ENCODE measurements at places on chromosomes 5 and 9. TPM values are rescaled to one million over a fixed set of nuclear protein-coding genes. Genes with fewer than 3 reads are reported as not detected.

Gene NSA2
- total RNA-seq: 50.8 TPM

- DNase-seq: no peak
Measured at GRCh38 chr5:112687306-112687705, 50.4 kb upstream of the APC start.

DNA sequence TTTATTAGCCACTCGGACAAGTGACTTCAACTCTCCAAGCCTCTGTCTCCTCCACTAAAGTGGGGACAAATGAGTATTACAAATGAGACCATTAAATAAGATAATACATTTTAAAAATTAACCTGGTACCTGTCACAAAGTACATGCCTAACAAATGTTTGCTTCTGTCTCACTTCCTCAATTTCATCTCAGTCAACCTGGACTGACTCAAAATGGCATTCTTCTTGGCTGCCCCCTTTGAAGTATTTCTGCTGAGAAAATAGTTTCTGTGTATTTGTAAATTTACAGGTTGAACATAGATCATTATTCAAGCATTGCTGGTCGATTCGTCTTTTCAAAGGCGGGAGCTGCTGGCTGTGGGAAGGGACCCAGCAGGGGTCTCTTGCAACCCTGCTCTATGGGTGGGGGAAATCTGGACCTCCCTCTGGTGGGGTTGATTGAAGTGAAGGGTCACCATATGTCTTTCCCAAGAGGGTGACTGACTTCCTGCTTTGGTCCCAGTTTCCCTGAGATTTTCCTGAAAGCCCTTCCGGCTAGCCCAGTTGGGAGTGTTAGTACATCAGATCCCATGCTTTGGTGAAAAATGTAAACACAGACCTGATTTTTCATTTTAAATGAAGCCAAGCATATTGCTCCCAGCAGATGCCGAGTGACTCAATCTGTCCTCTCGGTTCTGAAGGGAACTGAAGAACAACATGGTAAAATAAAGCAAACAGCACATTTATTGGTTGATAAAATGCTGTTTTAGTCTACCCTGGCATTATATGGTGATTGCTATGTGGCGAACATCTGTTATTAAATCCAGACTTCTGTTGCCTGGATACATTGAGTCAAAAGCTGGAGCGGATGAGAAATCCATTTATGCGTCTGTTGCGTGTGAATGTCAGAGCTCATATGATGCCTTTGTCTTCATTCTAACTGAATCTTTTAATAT is 73.0 kb downstream of the KCNIP1 start:
- no peak for DNase-seq

GRCh38 chr9:115024925-115025535 is 92.9 kb downstream of the TNC start:
- no peak for DNase-seq

GRCh38 chr5:176625966-176626875 is 4.1 kb downstream of the SNCB start:
- no peak for DNase-seq

Gene FOXD4L3
- total RNA-seq: not detected

DNA sequence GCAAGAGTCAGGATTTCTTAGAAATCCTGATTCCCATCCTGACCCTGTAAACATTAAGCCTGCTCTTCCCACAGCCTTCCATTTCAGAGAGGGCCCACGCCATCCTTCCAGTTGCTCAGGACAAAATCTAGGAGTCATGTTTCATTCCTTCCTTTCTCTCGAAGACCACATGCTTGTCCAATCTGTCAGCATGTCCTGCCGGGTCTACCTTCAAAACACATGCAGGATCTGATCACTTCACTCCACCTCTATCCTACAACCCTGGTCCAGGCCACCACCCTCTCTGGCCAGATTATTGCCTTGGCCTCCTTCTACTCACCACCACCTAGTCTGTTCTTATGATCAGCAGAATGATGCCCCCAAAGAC is 79.8 kb downstream of the C5orf15 start:
- DNase-seq: peak; percentile 29

Gene IL3
- not detected for total RNA-seq

- no peak for DNase-seq
Measured at GRCh38 chr5:60672693-60673264, 27.2 kb downstream of the DEPDC1B start.

- DNase-seq: no peak
Measured at GRCh38 chr5:173291722-173292658, 36.2 kb downstream of the STC2 start.

Gene KCNIP1
- total RNA-seq: 2.7 TPM

DNA sequence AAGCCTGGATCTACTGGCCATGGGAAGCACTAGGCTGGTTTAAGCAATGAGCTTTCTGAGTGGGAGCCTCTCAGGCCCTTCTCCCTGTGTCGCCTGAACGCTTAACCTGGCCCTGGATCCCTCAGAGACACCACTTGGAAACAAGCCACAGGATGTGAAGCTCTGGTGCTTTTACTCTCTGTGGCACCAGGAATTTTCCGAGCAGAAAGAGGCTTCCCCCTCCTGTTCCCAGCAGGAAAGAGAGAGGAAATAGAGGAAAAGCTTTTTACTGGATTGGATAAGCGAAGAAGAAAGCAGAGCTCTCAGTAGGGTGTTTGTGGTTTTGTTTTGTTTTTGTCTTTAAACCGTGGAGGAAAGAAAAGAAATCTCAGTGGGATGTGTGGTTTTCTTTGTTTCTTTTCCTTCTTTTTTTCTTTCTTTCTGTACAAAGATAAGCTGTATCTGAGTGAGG is 34.5 kb downstream of the COL15A1 start:
- DNase-seq: no peak

GRCh38 chr5:141245250-141245717 is at the start of gene PCDHB15:
Gene PCDHB15, plus strand, starts transcription at chr5:141245395. Its CDS starts 184 bp downstream, at chr5:141245579.
- no peak for DNase-seq

Gene ARID3C
- total RNA-seq: not detected

DNA sequence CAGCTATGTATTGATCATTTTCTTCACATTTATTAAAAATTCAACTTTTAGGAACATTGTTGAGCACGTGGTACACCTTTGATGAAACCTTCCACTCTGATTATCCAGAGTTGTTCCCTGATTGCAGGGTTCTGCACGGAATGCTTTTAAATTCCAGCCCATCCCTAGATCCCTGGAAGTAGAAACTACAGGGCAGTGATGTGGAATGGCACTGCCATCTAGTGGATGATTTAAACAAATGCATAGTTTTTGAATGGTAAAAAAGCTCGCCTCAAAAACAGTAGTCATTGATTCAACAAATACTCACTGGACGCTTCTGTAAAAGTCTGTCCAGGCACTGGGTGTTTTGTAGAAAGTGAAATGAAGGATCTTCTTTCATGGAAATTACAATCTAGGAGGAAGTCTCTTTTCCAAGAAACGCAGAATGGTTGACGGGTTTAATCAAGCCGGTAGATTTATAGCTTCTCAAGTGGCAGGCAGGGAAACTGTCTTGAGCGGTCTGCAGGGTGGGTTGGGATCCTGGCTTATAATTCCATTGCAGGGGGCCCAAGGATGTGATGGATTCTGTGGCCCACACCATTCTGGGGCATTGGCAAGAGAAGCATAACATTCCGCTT is 118.4 kb downstream of the ARHGAP26 start:
- DNase-seq: no peak

Gene PDE8B
- 4.9 TPM for total RNA-seq

Gene CNTFR
- 2.9 TPM for total RNA-seq

DNA sequence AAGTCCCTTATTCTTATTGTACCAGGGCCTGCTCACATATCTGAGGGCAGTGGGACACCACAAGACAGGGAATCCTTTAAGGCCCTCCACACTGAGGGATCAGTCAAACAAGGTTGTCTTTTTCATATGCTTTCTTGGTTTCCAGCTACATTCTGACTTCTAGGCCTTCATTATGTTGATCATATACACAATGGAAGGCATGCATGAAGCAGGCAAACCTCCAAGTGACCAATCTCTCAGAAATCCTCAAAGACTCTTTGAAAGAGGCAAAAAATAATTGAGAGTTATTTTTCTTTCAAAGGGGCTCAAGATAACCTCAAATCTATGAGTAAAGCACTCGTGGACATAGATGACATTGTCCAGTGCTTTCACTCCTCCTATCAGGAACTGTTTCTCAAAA is 1195.9 kb upstream of the ACO1 start:
- no peak for DNase-seq

Gene F12
- 0.69 TPM for total RNA-seq
